ENCODE measurements at places on chromosomes 11 and 22. TPM values are rescaled to one million over a fixed set of nuclear protein-coding genes. Genes with fewer than 3 reads are reported as not detected.

HEPHL1 gene
- total RNA-seq: 0.14 TPM

CD6 gene
- total RNA-seq: not detected

DTX4 gene
- 3.6 TPM for total RNA-seq

GAB4 gene
- total RNA-seq: not detected

B3GAT1 gene
- 0.09 TPM for total RNA-seq

Data from smooth muscle cell of bladder (primary cell).